Activated naive CD4-positive, alpha-beta T cell treated with Interleukin-2 at 50 U/mL for 16 hours (primary cell): ENCODE measurements at places on chromosomes 3 and 15.

GRCh38 chr3:156978481-156978961 is 152.4 kb downstream of the LEKR1 start:
- DNase-seq, result no peak

- DNase-seq, result no peak
Measured at GRCh38 chr3:196335503-196335948, 2.7 kb downstream of the TM4SF19 start.

GRCh38 chr15:68990231-68990991 is 24.1 kb upstream of the NOX5 start:
- no peak for DNase-seq

DNA sequence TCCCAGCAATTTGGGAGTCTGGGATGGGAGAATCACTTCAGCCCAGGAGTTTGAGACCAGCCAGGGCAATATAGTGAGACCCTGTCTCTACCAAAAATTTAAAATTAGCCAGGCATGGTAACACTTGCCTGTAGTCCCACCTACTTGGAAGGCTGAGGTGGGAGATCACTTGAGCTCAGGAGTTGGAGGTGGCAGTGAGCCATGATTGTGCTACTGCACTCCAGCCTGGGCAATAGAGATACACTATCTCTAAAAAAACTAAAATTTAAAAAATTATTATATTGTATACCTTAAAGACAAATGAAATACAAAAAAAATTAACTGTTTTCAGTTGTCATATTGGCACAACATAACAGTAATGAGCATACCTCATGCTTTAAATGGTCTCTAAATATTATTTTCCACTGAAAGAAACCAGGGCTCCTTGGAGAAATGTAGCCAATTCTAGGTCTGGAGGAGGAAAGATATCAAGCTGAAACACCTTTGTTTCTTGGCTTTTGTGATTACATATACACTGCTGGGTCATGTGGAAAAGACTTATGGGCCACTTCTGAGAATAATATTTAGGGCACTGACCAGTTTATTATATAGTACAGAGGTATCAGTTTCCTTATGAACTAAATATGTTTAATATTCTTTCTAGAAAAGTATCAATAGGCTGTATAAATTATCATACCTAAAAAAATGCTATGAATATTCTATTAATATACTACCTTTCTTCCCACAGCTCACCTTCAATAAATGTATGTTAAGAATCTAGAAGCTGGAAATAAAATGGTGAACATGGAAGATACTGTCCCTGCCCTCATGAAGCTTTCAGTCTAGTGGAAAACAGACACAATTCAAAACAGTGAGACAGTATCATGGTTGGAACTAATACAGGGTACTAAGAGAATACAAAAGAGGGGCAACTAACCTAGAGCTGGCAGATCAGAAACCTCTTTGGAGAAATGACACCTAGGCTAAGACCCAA is 119.5 kb downstream of the TMCC1 start:
- no peak for DNase-seq

- no peak for DNase-seq
Measured at GRCh38 chr3:196691386-196691785, 20.7 kb downstream of the CEP19 start.

GRCh38 chr15:90595763-90596155 is 66.0 kb downstream of the CRTC3 start:
- DNase-seq, result no peak

- DNase-seq, result no peak
Measured at GRCh38 chr15:92495446-92495845, 101.8 kb downstream of the ST8SIA2 start.

- no peak for DNase-seq
Measured at GRCh38 chr3:195105389-195105788, 165.6 kb downstream of the XXYLT1 start.

DNA sequence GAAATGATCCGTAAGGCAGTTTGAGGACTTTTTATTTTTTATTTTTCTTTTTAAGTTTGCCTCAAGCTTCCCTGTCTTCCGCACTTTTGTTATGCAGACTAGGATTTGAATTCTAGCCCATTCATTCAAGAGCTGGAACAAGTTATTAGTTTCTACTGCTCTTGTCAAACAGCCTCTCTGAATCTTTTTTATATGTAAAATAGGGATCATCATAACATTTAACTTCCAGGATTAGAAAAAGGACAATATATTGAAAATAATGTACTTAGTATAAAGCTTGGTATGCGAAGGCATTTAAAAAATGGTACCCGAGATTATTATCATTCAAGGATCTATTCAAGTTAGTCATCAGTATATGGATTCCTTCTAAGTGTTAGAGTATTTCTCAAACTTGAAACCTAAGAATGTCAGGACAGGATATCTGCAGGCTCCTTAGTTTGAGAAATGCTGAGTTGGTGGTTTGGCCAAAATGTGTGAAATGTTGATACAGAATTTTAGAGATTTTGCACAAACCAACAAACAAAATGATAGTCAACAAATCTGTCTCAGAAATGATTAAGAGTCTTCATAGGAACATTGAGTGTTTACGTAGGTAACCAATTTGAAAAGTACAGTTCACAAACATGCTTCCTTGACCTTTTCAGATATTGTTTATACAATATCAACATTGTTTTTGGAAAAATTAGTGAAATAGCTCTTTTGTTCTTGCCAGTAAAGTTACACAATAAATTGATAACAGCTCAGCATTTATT is 40.5 kb upstream of the IGSF10 start:
- DNase-seq, result no peak

- no peak for DNase-seq
Measured at GRCh38 chr15:33007303-33007855, 187.1 kb downstream of the FMN1 start.

DNA sequence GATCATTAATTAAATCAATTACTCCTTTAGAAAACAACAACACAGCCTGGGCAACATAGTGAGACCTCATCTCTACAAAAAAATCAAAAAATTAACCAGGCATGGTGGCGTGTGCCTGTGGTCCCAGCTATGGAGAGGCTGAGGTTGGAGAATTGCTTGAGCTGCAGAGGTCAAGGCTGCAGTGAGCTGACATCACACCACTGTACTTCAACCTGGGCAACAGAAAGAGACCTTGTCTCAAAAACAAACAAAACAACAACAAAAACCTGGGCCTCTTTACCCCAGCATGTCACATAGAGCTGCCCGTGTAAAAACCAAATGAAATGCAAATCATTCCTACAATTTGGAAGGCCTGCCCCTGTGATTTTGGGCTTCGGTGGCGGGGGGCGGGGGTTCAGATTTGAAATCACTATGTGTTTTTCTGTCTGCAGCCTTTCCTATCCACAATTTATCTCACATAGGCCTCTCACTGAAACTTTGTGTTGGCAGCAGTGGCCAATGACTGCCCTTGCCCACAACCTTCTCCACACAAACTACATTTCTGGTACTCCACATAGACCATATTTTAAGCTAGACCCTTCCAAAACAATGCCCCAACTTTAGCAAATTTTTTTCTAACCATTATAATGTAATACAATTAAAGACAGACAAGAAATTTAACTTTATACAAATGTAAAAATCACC is 6.5 kb downstream of the ADAM10 start:
- DNase-seq, result no peak

DNA sequence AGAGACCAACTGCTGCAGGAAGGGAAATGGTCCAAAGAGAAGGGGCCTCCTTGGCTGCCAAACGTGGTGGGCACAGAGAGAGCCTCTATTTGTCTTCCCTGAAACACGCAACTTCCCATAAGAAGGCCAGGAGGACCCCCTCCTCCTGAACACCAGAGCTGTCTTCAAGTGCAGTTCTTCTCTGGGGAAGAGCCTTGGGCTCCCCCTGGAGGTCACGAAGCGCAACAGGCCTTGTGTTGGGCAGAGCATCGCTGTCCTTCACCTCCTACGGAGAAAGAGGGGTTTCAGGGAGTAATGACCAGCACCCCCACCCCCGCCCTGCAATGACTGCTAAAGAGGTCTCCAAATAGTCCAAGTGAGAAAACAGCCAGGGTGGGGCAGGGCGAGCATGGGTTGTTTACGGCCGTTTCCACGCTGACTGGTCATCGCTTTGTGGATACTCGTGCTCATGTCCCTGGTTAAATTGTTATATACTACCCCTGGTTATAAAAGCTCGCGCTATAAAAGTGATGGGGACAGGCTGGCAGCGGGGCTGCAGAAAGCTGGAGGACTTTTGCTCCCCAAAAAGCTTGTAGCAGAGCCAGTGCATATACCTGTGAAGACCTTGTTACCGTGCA is 397.5 kb upstream of the ATP10A start:
- peak; percentile 20 for DNase-seq

DNA sequence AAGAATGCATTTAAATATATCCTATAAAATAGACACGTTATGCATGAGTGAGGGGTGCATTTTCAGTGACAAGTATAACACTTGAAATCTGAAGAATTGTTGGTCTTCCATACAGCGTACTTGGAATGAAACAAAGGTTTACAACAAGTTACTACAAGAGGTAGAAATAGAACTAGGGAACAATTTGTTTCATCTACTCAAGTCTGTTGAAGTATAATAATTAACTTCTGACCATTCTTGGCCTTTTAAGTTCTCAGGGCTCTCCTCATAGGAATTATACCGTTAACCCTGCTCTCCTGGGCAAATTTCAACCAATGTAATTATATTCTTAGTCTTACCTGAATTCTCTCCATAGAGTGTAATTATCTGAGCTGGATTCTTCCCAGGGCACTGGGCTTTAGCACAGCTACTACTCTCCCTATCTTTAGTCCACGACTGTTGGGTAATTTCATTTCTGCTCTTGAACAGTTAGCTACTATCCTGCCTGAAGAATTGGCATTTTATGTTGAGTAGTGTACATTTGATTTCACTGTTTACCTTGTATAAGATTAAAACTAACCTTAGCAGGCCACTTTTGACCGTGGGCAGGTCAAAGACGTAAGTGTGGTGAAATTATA is 100.6 kb downstream of the UBE2E2 start:
- DNase-seq, result no peak

DNA sequence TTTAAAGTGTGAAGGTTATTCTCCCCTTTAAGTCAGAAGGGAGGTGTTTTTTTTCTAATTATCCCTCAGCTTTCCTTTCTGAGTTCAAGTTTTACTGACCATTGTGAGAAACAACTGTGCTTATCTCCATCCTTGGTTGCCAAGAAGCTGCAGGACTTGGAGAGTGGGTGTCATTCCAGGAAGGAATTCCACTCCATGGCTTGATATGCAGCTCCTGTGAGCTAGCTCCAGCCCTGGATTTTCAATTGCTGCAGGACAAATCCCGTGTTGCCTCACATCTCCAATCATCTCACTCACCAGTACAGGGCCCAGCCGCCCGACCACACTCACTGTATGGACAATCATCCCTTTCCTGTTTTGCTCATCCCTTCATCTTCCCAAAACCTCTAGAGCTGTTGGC is 122.5 kb downstream of the IGSF11 start:
- DNase-seq, result no peak

DNA sequence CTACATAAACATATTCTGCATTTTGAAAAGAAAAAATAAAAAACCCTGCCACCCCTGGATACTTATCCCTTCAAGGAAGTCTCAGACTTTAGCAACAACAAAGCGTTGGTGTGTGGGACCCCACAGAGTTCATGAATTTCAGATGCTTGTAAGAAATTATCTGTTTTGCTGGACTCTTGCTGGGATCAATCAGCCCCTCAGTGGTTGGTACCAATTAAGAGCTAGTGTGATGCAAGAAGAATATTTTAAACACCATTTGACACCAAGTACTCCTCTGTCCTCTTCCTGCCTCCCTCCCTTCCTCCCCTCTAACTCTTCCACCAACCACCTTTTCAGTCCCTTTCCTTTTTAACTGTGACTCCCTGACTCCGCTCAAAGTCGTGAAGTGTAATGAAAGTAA is 51.5 kb downstream of the SST start:
- no peak for DNase-seq

GRCh38 chr3:52277972-52278509 is 408 bp downstream of the WDR82 start:
- no peak for DNase-seq

- no peak for DNase-seq
Measured at GRCh38 chr3:38255627-38256026, 10.0 kb upstream of the SLC22A13 start.

DNA sequence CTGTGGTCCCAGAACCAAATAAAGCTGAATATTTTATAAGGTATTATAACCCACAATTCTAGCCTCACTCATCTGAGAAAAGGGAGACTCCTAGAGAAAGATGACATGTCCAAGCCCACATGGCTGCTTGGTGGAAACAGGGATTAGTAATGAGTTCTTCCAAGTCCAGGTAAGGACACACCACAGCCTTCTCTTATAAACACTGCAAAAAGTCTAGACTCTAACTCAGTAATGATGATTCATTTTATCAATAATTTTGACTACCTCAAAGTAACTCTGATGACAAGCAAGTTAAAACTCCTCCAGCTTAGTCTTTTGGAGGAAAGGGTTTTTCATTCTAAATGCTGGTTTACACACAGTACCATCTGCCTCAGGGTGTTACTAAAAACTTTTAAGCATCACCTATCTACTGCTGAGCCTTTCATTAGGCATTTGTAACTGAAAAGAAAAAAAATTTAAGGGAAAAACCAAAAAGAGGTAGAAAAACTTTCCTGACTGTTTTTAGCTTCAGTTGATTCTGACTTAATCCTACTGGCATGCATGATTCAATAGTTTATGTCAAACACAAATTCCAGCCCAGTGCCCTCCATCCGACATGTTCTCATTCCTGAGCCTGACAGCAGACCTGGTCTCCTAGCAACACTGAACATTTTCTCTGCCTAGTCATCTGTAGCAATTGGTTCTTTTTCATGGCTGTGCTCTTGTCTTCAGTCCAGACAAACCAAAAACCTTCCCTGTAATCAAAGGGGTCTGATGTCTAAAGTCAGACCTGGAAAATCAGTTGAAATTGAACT is 43.9 kb downstream of the P3H2 start:
- DNase-seq, result no peak

DNA sequence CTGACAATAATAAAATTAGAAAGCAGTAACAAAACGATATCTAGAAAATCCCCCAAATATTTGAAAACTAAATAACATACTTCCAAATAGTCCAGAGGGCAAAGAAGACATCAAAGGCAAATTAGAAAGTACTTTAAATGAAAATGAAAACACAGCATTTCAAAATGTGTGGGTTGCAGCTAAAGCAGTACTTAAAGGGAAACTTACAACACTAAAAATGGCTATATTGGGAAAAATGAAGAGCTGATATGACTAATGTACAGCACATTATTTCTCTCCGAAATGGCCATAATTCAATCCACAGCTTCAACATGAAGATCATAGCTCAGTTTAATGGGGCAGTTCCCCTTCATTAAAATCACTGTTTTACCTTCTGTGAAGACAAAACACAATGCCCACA is 71.9 kb downstream of the FBXL22 start:
- DNase-seq, result no peak
